Trophoblast cell (in vitro differentiated cells and primary cell): ENCODE measurements at places on chromosomes 11 and 22.

DNA sequence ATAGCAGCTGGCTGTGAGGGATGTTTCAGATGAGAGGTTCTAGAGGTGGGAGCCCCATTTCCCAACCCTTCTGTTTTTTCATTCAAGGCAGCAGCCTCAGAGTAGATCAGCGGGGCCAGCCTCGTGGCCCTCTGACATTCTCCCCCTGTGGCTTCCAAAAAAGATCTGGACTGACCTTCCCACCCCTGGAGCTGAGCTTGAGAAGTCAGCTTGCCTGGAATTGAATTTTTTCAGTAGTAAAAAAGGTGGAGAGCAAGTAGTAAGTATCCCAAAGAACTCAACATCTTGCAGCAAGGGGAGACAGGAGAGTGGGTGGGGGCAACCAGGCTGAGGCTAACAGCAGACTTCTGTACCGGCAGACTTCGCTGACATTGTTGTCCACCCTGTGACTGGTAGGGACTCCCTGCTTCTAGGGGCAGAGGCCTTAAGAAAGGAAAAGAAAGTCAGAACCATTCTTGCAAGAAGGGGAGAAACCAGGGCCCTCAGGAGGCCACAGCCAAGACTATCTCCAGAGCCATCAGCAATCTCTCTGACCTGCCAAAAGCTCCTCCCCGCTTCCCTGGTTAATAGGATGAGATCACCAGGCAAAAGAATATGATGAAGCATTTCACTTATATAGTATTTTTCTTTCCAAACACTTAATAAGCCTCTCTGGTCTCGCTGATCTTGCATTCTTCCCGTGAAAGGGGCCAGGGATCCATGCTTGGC is 2.0 kb upstream of the GRIK4 start:
- no peak for DNase-seq
- H3K4me1 ChIP-seq: no peaks in the 10 kb centered on the region
- H3K27ac ChIP-seq: no peak overlapping the region

DNA sequence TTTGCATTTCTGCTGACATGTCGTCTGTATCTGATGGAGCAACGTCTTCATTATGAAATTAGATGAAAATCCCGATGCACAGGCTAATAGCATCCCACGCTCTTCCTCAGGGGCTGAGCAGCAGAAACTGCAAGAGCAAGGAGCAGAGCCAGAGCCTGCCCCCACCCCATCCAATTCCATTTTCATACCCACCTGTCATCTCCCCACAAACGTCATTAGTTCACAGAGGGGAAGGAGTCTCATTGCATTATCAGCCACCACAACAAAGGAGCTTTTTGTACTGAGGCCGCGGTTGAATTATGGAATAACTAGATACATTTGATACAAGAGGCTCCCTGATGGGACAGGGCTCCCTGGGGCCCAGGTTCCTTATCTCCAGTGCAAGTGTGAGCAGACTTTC is 515.0 kb downstream of the NTM start:
- H3K4me1 ChIP-seq: peaks cover 2% of the 10 kb centered on the region
- no peak overlapping the region for H3K27ac ChIP-seq
- H3K27me3 ChIP-seq: no peaks in the 10 kb centered on the region
- no peaks in the 10 kb centered on the region for H3K36me3 ChIP-seq

- H3K36me3 ChIP-seq: no peaks in the 10 kb centered on the region
- H3K27me3 ChIP-seq: no peaks in the 10 kb centered on the region
- no peak for DNase-seq
- no peak overlapping the region for H3K4me3 ChIP-seq
- H3K27ac ChIP-seq: no peak overlapping the region
Measured at GRCh38 chr11:10918698-10919097, 60.8 kb upstream of the ZBED5 start.

DNA sequence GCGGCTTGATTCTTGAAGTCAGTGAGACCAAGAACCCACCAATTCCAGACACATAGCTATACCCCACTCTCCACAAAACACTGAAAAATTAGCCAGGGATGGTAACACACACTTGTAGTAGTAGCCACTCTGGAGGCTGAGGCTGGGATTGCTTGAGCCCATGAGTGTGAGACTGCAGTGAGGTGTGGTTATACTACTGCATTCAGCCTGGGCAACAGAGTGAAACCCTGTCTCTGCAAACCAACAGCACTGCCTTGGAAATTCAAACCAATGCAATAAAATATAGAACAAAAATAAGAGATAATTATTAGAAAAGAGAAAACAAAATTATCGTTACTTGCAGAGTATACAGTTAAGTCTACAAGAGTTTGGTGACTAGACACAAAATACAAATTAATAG is 20.2 kb upstream of the PRDM10 start:
- H3K27ac ChIP-seq: peak overlapping the region; percentile 87
- DNase-seq: no peak
- H3K4me3 ChIP-seq: no peak overlapping the region
- H3K36me3 ChIP-seq: no peaks in the 10 kb centered on the region
- no peaks in the 10 kb centered on the region for H3K27me3 ChIP-seq
- peaks cover 14% of the 10 kb centered on the region for H3K4me1 ChIP-seq

DNA sequence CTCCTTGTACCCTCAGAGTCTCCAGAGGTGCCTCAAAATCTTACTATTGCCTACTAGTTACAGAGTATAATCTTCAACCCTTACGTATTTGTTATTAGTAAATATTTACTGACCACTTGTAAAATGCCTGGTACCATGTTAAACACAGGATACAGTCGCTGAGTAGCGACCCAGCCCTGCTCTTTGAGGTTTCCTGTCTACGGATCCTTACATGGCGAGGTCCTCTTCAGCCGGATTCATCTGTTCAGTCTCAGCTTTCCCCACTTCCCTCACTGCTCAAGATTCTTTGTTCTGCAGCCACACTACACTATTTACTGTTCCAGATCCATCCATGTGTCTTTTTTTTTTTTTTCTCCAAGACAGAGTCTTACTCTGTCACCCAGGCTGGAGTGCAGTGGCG is 13.2 kb upstream of the TTC36 start:
- peaks cover 30% of the 10 kb centered on the region for H3K36me3 ChIP-seq
- H3K27me3 ChIP-seq: no peaks in the 10 kb centered on the region
- H3K4me3 ChIP-seq: no peak overlapping the region

DNA sequence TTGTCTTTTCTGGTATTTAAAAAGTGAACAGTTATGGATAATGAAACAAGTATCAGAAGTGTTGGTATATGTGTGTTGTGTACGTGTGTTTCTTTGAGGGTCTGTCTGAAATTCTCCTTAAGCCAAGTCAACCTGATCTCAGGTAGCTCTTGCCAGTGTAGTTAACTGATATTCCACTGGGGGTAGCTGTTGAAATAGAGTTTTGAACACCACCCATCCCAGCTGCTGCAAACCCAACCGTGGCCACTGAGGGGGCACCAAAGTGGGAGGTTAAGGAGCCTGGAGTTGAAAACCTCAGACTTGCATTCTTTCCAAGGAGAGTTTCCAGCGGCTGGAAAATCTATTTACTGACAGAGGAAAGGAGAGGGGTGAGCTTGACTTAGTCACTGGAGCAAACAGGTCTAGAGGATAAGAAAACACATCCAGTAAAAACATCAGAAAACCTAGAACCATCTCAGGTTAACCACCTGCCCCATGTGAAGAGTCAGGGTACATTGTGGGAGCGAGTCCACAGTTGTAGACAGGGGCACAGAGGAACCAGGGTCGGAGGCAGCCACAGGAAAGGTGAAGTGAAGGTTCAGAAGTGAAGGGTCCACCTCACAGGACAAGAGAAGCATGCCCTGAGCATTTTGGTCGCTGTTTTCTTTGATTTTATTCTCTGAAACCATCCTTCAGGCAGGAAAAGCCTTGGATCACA is 8.8 kb upstream of the CUL5 start:
- no peak overlapping the region for H3K27ac ChIP-seq
- peak; percentile 37 for DNase-seq
- H3K27me3 ChIP-seq: no peaks in the 10 kb centered on the region
- no peak overlapping the region for H3K4me3 ChIP-seq

- no peaks in the 10 kb centered on the region for H3K36me3 ChIP-seq
- H3K27ac ChIP-seq: no peak overlapping the region
- peak; percentile 20 for DNase-seq
- H3K4me3 ChIP-seq: no peak overlapping the region
- no peaks in the 10 kb centered on the region for H3K27me3 ChIP-seq
Measured at GRCh38 chr22:36753120-36753802, 22.7 kb downstream of the IFT27 start.

GRCh38 chr22:36447632-36448031 is 33.8 kb downstream of the TXN2 start:
- H3K4me3 ChIP-seq: no peak overlapping the region
- no peaks in the 10 kb centered on the region for H3K36me3 ChIP-seq
- DNase-seq: no peak

- no peaks in the 10 kb centered on the region for H3K36me3 ChIP-seq
- peak; percentile 87 for DNase-seq
- no peaks in the 10 kb centered on the region for H3K4me1 ChIP-seq
- no peaks in the 10 kb centered on the region for H3K27me3 ChIP-seq
Measured at GRCh38 chr11:19557720-19558140, 154.9 kb upstream of the NAV2 start.

- H3K4me3 ChIP-seq: no peak overlapping the region
- no peaks in the 10 kb centered on the region for H3K4me1 ChIP-seq
- peaks cover 53% of the 10 kb centered on the region for H3K36me3 ChIP-seq
- no peak for DNase-seq
- no peaks in the 10 kb centered on the region for H3K27me3 ChIP-seq
Measured at GRCh38 chr11:94849839-94850238, 81.7 kb downstream of the AMOTL1 start.

- H3K27ac ChIP-seq: no peak overlapping the region
- H3K36me3 ChIP-seq: no peaks in the 10 kb centered on the region
- H3K4me1 ChIP-seq: peaks cover 9% of the 10 kb centered on the region
Measured at GRCh38 chr11:129998107-129998506, 4.5 kb downstream of the PRDM10 start.

DNA sequence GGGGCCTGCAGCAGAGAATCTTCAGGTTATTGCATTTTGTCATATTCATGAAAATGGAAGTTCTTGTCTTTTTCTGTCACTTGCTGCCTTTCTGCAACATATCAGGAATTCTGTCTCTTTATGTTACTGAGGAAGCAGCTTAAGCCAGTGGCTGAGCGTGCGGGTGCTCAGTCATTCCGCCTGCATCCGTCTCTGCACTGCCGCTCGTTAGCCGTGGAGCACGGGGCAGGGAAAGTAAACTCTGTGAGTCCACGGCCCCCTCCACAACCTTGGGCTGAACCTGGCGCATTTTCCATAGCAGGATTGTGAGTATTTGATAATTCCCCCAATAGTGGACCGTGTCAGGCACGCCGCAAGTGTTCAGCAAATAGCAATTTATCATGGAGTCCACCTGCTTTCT is 1007.7 kb downstream of the BRD1 start:
- no peaks in the 10 kb centered on the region for H3K27me3 ChIP-seq
- H3K36me3 ChIP-seq: no peaks in the 10 kb centered on the region
- DNase-seq: no peak
- H3K4me3 ChIP-seq: no peak overlapping the region
- no peak overlapping the region for H3K27ac ChIP-seq
- H3K4me1 ChIP-seq: no peaks in the 10 kb centered on the region

DNA sequence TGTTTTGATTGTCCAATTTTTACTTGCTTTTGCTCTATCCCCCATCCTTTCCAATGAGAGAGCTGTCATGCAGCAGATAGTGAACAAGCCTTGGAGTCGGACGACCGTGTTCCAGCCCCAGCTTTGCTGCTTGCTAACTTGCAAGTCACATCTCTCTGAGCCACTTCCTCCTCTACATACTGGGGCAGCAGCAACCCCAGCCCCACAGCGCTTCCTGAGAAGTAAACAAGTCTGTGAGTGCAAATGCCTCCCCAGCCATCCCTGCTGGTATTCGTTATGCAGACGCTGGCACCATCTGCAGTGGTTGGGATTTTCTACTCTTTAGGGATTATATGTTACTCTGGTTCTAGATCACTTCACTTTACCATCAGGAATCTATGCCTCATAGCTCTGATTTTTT is 35.0 kb downstream of the TPBGL start:
- H3K4me1 ChIP-seq: peaks cover 3% of the 10 kb centered on the region
- peak; percentile 7 for DNase-seq
- no peaks in the 10 kb centered on the region for H3K27me3 ChIP-seq
- no peak overlapping the region for H3K4me3 ChIP-seq

DNA sequence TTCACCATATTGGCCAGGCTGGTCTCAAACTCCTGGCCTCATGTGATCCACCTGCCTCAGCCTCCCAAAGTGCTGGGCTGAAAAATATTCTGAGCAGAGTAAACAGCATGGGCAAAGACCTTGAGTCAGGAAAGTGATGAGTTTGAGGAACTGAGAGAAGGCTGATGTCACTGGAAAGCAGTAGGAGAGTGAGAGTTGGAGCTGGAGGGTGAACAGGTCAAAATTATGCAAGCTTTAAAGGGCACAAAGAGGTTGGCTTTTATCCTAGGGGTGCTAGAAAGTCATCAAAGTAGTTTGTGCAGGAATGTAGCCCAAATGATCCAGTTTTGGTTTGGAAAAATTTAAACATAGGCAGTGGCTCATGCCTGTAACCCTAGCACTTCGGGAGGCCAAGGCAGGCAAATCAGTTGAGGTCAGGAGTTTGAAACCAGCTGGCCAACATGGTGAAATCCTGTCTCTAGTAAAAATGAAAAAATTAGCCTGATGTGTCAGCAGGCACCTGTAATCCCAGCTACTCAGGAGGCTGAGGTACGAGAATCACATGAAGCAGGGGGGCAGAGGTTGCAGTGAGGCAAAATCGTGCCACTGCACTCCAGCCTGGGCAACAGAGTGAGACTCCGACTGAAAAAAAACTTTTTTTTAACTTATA is 44.7 kb upstream of the CXCR5 start:
- no peaks in the 10 kb centered on the region for H3K36me3 ChIP-seq
- H3K27me3 ChIP-seq: no peaks in the 10 kb centered on the region
- H3K4me3 ChIP-seq: no peak overlapping the region
- H3K4me1 ChIP-seq: no peaks in the 10 kb centered on the region
- no peak overlapping the region for H3K27ac ChIP-seq

DNA sequence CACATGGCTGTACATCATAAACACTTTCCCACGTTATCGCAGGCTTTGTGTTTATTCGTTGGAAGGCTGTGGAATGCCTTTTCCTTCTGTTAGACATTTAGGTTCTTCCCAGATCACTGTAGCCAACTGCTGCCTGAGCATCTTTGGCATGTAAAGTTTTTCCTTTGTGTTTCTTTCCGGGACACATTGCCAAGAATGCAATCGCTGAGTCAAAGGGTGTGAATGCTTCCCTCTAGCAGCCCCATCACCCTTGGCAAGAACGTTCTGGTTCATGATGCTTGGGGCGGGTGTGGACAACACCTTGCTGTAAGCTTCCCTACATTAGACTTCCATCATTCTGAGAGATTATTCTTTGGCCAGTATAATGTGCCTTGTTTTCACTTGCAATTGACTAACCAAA is 136.2 kb downstream of the OSBP2 start:
- DNase-seq: peak; percentile 77
- H3K36me3 ChIP-seq: no peaks in the 10 kb centered on the region
- H3K27ac ChIP-seq: no peak overlapping the region
- no peaks in the 10 kb centered on the region for H3K4me1 ChIP-seq
- H3K27me3 ChIP-seq: no peaks in the 10 kb centered on the region
- no peak overlapping the region for H3K4me3 ChIP-seq

DNA sequence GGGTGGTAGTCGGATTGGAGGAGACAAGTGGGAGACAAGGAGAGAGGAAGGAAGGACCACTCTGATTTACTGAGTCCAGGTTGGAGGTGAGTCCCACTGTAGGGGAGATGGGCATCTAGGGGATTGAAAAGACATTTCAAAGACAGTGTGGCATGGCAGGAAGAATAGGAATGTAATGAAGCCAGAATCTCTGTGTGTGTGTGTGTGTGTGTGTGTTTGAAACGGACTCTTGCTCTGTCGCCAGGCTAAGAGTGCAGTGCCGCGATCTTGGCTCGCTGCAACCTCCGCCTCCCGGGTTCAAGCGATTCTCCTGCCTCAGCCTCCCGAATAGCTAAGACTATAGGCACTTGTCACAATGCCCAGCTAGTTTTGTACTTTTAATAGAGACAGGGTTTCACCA is 4.2 kb upstream of the CSDC2 start:
- no peak for DNase-seq
- no peak overlapping the region for H3K27ac ChIP-seq
- H3K36me3 ChIP-seq: no peaks in the 10 kb centered on the region
- H3K4me3 ChIP-seq: no peak overlapping the region
